Activated CD4-positive, alpha-beta T cell treated with anti-CD3 and anti-CD28 coated beads, Interleukin-2, amount 50 U/mL, for 24 hours (primary cell): ENCODE measurements at places on chromosomes 4 and X.

DNA sequence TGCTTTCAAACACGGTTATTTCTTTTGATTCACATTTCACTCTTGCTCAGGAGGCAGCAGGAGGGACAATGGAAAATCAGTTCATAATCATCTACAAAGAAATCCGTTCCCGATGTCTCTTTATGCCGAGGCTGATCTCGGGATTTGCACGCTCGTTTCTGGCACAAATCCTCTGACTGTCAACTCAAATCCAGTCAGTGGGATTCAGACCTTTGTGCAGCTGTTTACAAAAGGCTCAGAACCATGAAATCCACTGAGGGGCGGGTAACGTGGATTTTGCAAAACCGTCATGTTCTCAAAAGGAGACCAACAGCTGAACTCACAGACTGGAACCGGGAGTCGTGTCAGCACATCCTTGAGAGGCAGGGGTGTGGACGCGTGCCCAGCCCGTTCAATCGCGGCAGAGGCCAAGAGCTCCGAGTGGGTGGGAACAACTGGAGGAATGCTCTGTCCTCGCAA is 46.4 kb downstream of the ACOX3 start:
- no peak for DNase-seq

DNA sequence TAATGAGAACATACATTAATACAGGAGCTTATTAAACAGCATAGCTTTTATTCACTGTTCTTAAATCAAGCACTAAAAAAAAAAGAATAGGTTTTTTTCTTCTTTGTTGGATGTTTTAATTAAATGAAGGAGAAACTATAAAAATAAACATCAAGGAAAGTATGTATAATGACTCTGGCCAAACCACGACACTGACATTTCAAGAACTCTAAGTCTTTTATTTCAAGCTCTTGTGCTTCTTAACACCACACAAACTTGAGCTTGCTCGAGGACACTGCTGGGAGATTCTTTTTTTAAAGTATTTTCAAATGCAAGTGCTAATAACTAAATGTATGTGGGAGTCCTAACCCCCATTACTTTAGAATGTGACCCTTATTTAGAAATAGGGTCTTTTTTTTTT is 204.9 kb upstream of the PPARGC1A start:
- DNase-seq = no peak

DNA sequence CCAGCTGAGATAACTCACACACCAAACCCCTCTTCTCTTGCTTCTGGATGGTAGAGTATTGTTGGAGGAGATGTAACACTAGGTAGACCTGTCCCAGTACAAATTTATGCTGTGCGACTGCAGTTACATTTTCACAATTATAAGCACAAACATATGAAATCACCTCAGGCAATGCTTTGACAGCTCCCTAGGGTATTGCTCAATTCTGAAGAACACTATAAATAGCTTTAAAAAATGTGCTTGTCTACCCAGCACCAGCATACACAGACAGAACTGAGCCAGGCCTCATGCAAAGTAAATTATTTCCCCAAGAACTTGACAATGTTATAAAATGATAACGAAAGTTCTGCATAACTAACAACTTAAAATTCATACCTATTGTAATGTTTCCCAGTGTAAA is 1999.1 kb upstream of the ADGRL3 start:
- no peak for DNase-seq

DNA sequence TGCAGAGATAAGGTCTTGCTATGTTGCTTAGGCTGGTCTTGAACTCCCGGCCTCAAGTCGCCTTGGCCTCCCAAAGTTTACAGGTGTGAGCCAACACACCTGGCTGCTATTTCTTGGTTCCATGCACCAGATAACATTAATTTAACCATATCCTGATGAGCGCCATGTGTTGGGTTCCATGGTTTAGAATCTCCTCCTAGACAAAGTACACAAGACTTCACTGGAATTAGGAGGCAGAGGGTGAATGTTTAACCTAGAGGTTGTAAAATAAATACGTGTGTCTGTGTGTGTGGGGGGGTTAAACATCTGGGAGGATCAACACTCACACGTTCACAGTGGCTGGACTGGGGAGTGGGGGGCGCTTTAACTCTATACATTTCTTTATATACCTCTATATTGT is 32.4 kb upstream of the SORCS2 start:
- no peak for DNase-seq

GRCh38 chrX:103666202-103667107 is 20.0 kb downstream of the MORF4L2 start:
- no peak for DNase-seq

DNA sequence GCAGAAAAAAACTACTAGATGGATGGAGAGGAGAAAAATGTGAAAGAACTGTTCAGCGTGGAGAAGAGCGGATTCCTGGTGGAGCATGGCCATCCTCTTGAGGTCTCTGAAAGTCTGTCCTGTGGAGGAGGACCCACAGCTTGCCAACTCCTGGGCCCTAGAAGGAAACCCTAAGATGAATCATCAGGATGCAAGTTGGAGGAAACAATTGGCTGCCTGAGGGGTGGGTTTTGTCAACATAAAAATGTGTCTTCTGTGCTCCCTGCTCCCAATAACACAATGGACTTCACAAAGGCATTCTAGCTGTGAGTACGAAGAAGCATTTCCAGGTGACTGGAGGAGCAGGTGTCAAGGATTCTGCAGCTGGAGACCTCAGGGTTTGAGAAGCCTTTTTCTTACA is 37.2 kb downstream of the CNGA2 start:
- no peak for DNase-seq
